T-helper 1 cell (primary cell): ENCODE measurements at places on chromosomes 5 and 9.

- no peak for DNase-seq
Observed at GRCh38 chr9:24245988-24246387, 299.7 kb downstream of the IZUMO3 start.

DNA sequence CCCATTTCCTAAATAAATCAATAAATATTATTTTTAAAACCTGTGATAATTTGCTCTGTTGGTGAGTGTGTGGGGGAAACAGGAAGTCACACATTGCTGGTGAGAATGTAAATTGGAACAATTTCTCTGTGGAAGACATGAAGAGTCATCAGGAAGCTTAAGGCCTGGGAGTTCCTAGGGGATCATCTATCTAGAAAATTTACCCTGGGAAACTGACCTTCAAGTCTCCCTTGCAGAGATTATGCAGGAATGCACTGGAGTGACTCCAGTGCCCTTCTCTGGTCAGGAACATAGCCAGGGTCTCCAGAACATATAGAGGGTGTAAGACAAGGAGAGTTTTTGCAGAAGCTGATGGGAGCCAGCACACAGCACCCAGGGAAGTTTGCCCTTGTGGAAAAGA is 13.0 kb upstream of the GCNT1 start:
- DNase-seq = no peak

DNA sequence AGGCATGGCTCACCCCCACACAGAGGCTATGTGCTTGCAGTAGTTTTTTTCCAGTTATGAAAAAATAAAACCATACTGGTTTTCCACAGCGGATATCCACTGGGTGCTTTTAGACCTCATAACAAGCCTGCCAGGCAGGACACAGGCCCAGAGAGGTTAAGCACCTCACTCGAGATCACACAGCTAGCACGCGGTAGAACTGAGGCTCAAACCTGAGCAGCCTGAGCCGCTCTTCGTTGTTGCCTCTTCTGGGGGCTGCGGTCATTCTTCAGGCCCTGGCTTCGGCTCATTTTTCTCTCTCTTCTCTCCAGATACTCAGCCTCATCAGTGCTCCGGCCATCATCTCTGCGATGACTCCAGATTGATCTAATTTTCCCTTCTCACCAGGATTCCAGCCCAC is 196.0 kb downstream of the TTLL11 start:
- DNase-seq = no peak

GRCh38 chr5:39783756-39784421 is 359.1 kb upstream of the DAB2 start:
- no peak for DNase-seq

DNA sequence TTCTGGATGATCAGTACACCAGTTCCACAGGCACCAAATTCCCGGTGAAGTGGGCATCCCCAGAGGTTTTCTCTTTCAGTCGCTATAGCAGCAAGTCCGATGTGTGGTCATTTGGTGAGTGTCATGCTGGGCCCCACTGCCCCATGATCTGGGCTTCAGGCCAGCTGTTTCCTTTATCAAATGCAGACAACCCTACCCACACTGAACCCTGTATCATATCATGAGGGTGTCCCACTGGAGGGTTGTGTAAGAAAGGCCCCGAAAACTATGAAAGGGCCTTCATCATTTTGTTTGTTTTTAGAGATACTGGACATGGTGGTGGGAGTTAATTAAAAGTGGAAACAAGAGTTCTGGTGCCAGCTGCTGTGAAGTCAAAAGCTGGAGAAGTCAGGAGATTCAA is 20.0 kb upstream of the CYFIP2 start:
- no peak for DNase-seq

- no peak for DNase-seq
Observed at GRCh38 chr5:180080486-180081280, 9.1 kb upstream of the RNF130 start.

- no peak for DNase-seq
Observed at GRCh38 chr5:58834242-58835225, 251.7 kb downstream of the RAB3C start.

- DNase-seq = no peak
Observed at GRCh38 chr9:128214571-128215490, 11.7 kb downstream of the DNM1 start.

- peak; percentile 85 for DNase-seq
Observed at GRCh38 chr5:79235634-79236361, at the start of gene JMY. Gene JMY (plus strand): TSS chr5:79236131. CDS start chr5:79236651, 520 bp downstream.
